ENCODE measurements at places on chromosomes 16 and 17. TPM values are rescaled to one million over a fixed set of nuclear protein-coding genes. Genes with fewer than 3 reads are reported as not detected.

- DNase-seq: no peak
- H3K27me3 ChIP-seq: no peaks in the 10 kb centered on the region
- H3K4me3 ChIP-seq: no peak overlapping the region
- no peaks in the 10 kb centered on the region for H3K4me1 ChIP-seq
- H3K27ac ChIP-seq: no peak overlapping the region
Observed at GRCh38 chr16:15057681-15058417, 2.0 kb upstream of the NTAN1 start.

DNA sequence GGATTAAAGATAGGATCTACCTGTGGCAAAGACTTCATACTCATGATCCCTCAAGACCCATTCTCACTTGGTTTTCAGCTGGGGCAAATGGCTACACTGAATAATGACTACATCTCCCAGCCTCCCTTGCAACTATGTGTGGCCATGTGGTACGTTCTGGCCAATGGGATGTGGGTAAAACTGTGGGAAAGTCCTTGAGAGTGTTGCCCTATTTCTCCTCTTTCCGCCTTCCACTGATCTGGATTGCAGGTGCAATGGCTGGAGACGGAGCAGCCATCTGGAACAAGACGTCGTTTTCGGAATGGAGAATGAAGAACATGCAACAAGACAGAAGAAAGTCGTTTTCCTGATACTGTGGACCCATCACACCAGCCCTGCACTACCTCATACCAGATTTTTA is 48.5 kb downstream of the HAPSTR1 start:
- H3K4me3 ChIP-seq: no peak overlapping the region
- H3K4me1 ChIP-seq: 0 out of 2 replicates have a peak, but pooled peaks cover 4% of the 10 kb centered on the region
- H3K36me3 ChIP-seq: no peaks in the 10 kb centered on the region
- DNase-seq: no peak
- no peak overlapping the region for H3K27ac ChIP-seq
- H3K27me3 ChIP-seq: no peaks in the 10 kb centered on the region

DNA sequence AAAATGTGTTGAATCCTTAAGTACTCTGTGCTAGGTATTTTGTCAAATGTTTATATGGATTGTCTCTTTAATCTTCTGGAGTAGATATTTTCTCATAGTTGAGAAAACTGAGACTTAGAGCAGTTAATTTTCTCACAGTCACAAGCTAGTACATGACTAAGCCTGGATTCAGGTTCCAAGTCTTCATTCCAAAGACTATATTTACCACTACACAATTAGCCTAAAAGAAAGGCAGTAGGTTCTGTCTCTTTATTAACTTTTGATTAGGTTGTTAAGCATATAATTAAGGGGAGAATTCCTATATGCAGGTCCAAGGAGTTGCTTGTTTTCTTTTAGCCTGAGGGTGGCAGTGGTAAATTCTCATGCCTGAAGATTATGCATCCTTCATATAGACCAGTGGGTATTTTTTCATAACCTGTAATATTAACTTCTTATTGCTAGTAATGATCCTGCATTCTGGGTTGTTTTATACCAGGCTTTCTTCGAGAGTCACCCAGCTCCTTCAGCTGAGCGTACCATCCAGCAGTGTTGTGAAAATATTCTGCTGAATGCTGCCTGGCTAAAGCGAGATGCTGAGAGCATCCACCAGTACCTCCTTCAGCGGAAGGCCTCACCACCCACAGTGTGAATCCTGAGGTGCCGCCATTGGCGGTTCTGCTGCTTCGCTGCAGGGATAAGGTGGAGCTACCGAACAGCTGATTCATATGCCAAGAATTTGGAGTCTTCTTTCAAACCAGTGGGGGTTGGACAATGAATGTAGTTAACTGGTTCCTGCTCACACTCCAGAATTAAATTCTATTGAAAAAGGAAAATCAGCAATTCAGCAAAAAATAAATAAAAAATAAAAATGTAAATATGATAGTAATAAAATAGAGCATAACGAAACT is 28.2 kb upstream of the KPNB1 start:
- no peaks in the 10 kb centered on the region for H3K27me3 ChIP-seq
- peaks cover 18% of the 10 kb centered on the region for H3K4me1 ChIP-seq
- peaks cover 64% of the 10 kb centered on the region for H3K36me3 ChIP-seq
- no peak overlapping the region for H3K27ac ChIP-seq
- H3K4me3 ChIP-seq: no peak overlapping the region
- peak; percentile 85 for DNase-seq

GRCh38 chr17:37182786-37183465 is 192.9 kb upstream of the C17orf78 start:
- DNase-seq: no peak
- H3K36me3 ChIP-seq: peaks cover 50% of the 10 kb centered on the region
- peaks cover 10% of the 10 kb centered on the region for H3K4me1 ChIP-seq

DNA sequence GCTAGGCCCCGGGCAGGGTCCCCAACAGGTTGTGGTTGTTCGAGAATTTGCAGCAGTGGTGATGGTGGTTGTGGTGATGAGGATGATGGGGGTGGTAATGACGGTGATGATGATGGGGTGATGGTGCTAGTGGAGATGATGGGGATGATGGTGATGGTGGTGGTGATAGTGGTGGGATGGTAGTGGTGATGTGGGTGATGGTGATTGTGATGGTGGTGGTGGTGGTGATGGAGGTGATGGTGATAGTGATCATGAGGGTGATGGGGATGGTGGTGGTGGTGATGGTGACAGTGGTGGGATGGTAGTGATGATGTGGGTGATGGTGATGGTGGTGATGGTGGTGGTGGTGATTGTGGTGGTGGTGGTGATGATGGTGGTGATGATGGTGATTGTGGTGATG is 343.3 kb downstream of the SEC14L1 start:
- no peaks in the 10 kb centered on the region for H3K27me3 ChIP-seq
- peaks cover 52% of the 10 kb centered on the region for H3K36me3 ChIP-seq
- no peak overlapping the region for H3K4me3 ChIP-seq
- H3K4me1 ChIP-seq: peaks cover 14% of the 10 kb centered on the region
- no peak for DNase-seq

GRCh38 chr17:65035191-65035590 is 21.3 kb downstream of the GNA13 start:
- H3K4me1 ChIP-seq: no peaks in the 10 kb centered on the region
- no peak overlapping the region for H3K27ac ChIP-seq
- no peak overlapping the region for H3K4me3 ChIP-seq
- H3K27me3 ChIP-seq: no peaks in the 10 kb centered on the region
- H3K36me3 ChIP-seq: peaks cover 3% of the 10 kb centered on the region

DNA sequence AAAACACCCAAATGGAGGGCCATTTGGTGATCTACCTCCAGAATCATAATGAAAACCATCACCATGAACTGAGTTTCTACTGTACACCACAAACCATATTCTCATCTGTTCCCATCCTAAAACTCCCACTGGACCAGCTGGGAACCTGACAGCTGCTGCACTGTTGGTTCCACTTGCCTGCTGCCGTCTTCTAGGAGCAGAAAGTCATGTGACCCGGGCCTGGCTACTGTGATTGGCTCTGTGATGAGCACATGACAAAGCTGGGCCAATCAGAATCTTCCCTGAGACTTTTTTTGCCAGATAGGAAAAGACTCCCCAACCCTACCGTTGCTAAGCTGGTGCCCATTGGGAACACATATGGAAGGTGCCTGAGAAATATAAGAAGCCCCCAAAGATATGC is 264.2 kb downstream of the MRTFB start:
- H3K27ac ChIP-seq: no peak overlapping the region
- H3K4me1 ChIP-seq: no peaks in the 10 kb centered on the region
- peak; percentile 42 for DNase-seq

- H3K4me1 ChIP-seq: no peaks in the 10 kb centered on the region
- H3K27ac ChIP-seq: no peak overlapping the region
- DNase-seq: no peak
Observed at GRCh38 chr17:78800132-78800931, 18.3 kb upstream of the CYTH1 start.

GRCh38 chr16:64626776-64627175 is 495.1 kb downstream of the CDH11 start:
- no peaks in the 10 kb centered on the region for H3K36me3 ChIP-seq
- no peaks in the 10 kb centered on the region for H3K27me3 ChIP-seq
- H3K4me3 ChIP-seq: no peak overlapping the region
- no peak overlapping the region for H3K27ac ChIP-seq

- H3K27me3 ChIP-seq: no peaks in the 10 kb centered on the region
- no peaks in the 10 kb centered on the region for H3K36me3 ChIP-seq
- H3K27ac ChIP-seq: no peak overlapping the region
- no peak for DNase-seq
- H3K4me3 ChIP-seq: no peak overlapping the region
- H3K4me1 ChIP-seq: 0 out of 2 replicates have a peak, but pooled peaks cover 3% of the 10 kb centered on the region
Observed at GRCh38 chr17:57669671-57670529, 75.2 kb downstream of the CCDC182 start.

DNA sequence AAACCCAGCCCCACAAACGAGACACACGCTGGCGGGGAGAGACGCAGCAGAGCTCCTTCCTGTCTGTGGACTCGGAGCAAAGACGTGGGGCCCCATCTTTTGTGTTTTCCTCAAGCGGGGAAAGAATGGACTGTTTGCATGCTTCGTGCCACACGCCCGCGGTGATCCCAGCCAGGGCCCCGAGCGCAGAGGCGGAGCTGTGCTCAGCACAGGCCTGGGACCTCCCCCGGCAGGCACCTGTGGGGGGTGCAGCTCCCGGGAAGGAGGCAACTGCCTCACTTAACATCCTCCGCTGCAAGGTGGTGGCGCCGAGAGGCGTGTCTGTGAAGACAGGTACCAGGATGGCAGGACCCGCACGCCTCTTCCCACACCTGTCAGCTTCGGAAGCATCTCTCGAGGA is 19.1 kb downstream of the TRARG1 start:
- no peaks in the 10 kb centered on the region for H3K4me1 ChIP-seq
- no peak overlapping the region for H3K4me3 ChIP-seq
- H3K36me3 ChIP-seq: no peaks in the 10 kb centered on the region
- no peak for DNase-seq

- no peaks in the 10 kb centered on the region for H3K36me3 ChIP-seq
- H3K27me3 ChIP-seq: no peaks in the 10 kb centered on the region
- H3K4me3 ChIP-seq: no peak overlapping the region
- no peaks in the 10 kb centered on the region for H3K4me1 ChIP-seq
Observed at GRCh38 chr16:9318764-9319163, 227.3 kb downstream of the HAPSTR1 start.

GRCh38 chr17:71237903-71238538 is 882.8 kb upstream of the SOX9 start:
- H3K27ac ChIP-seq: no peak overlapping the region
- no peaks in the 10 kb centered on the region for H3K27me3 ChIP-seq
- H3K36me3 ChIP-seq: no peaks in the 10 kb centered on the region
- H3K4me3 ChIP-seq: no peak overlapping the region

- DNase-seq: no peak
- H3K27me3 ChIP-seq: no peaks in the 10 kb centered on the region
- no peaks in the 10 kb centered on the region for H3K4me1 ChIP-seq
- H3K36me3 ChIP-seq: no peaks in the 10 kb centered on the region
Observed at GRCh38 chr16:72819345-72819744, 228.6 kb downstream of the ZFHX3 start.

GRCh38 chr16:11396241-11397048 is 51.2 kb downstream of the RMI2 start:
- H3K27ac ChIP-seq: peak overlapping the region; percentile 60
- peak overlapping the region; percentile 54 for H3K4me3 ChIP-seq
- H3K4me1 ChIP-seq: peaks cover 5% of the 10 kb centered on the region

DNA sequence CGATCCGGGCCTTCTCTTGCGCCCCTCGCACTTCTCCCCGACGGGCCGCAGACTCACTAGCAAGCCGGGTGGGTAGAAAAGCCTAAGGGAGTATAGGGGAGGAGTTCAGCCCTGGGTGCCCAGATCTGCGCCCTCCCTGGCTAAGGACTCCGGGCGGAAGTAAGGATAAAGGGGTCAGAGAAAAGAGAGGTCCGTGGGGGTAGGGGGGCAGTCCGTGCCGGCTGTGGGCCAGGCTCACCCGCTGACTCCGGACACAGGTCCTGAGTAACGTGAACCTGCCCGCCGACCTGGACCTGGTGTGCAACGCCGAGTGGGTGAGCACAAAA is 1.8 kb downstream of the NAGS start:
- H3K27me3 ChIP-seq: peaks cover 6% of the 10 kb centered on the region

GRCh38 chr16:61332461-61332860 is 703.8 kb downstream of the CDH8 start:
- no peak overlapping the region for H3K27ac ChIP-seq
- H3K4me3 ChIP-seq: no peak overlapping the region
- no peak for DNase-seq
- no peaks in the 10 kb centered on the region for H3K4me1 ChIP-seq
- no peaks in the 10 kb centered on the region for H3K36me3 ChIP-seq

- no peaks in the 10 kb centered on the region for H3K27me3 ChIP-seq
- no peaks in the 10 kb centered on the region for H3K4me1 ChIP-seq
- DNase-seq: no peak
- no peak overlapping the region for H3K4me3 ChIP-seq
Observed at GRCh38 chr17:66135219-66135618, 56.7 kb downstream of the CEP112 start.

DNA sequence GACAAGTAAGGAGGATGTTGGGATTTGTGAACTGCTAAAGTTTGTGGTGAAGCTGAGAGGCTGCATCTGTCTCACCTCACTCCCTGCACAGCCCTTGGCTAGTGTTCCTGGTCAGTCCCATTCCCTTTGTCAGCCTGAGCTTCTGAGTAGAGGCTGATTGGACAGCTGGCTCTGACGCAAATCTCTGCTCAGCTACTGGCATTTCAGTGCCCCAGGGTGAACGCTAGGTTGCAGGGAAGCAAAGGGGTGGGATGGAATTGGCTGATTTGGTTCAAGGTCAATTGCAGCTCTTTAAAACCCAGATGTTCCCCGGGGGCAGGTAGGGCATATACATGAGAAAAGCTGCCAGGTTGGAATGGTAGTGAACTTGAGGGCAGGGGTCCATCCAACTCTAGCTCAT is 23.1 kb upstream of the CNOT1 start:
- no peak overlapping the region for H3K27ac ChIP-seq
- no peaks in the 10 kb centered on the region for H3K27me3 ChIP-seq
- peak; percentile 68 for DNase-seq
- H3K4me1 ChIP-seq: peaks cover 6% of the 10 kb centered on the region

- H3K27ac ChIP-seq: no peak overlapping the region
- no peak for DNase-seq
- H3K4me1 ChIP-seq: peaks cover 9% of the 10 kb centered on the region
- no peak overlapping the region for H3K4me3 ChIP-seq
- H3K27me3 ChIP-seq: no peaks in the 10 kb centered on the region
- peaks cover 22% of the 10 kb centered on the region for H3K36me3 ChIP-seq
Observed at GRCh38 chr17:78568494-78569115, 8.6 kb downstream of the DNAH17 start.

- no peak for DNase-seq
- H3K4me1 ChIP-seq: no peaks in the 10 kb centered on the region
- H3K36me3 ChIP-seq: no peaks in the 10 kb centered on the region
- H3K27me3 ChIP-seq: peaks cover 30% of the 10 kb centered on the region
- H3K27ac ChIP-seq: no peak overlapping the region
Observed at GRCh38 chr16:49439676-49440075, 66.1 kb downstream of the C16orf78 start.

- H3K27me3 ChIP-seq: no peaks in the 10 kb centered on the region
- no peak for DNase-seq
- H3K27ac ChIP-seq: no peak overlapping the region
- no peaks in the 10 kb centered on the region for H3K4me1 ChIP-seq
- no peaks in the 10 kb centered on the region for H3K36me3 ChIP-seq
Observed at GRCh38 chr17:56144223-56144622, 9.1 kb upstream of the ANKFN1 start.

The CEP131 gene
- total RNA-seq: 33.0 TPM

The CSHL1 gene
- not detected for total RNA-seq

The CDRT15L2 gene
- not detected for total RNA-seq

The SLC6A2 gene
- total RNA-seq: not detected

The KRTAP1-1 gene
- total RNA-seq: not detected

The RAB34 gene
- 191 TPM for total RNA-seq

The NPIPA8 gene
- 12.3 TPM for total RNA-seq

The RPTOR gene
- total RNA-seq: 43.6 TPM
